ENCODE measurements at places on chromosomes 12 and 14.
A peak's percentile ranks its signal among the peaks of the same experiment; 100 is the strongest.

DNA sequence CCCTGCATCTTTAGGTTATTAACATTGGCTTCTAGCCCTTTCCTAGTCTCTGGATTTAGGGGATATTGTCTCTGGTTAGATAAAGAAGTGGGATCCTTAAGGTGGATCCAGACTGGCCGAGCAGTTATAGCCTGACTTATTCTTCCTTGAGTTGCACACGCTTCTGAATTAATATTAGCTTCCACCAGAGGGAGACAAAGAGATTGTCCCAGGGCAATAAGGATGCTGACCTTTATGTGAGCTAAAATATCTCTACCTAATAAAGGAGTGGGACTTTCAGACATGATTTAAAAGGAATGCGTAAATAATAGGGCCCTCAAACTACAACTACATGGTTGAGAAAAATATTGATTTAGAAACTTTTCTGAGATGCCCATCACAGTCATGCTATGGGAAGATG lies 139.7 kb downstream of the SLCO1B3 start:
- no peak for DNase-seq

- DNase-seq, result no peak
These were observed at the start of gene MAP3K12 for GRCh38 chr12:53499266-53500141. Gene MAP3K12 (minus strand): TSS chr12:53499458. CDS start chr12:53487391, 12,067 bp downstream.

GRCh38 chr12:7142056-7142644 lies 12.0 kb downstream of the CLSTN3 start:
- DNase-seq, result no peak

DNA sequence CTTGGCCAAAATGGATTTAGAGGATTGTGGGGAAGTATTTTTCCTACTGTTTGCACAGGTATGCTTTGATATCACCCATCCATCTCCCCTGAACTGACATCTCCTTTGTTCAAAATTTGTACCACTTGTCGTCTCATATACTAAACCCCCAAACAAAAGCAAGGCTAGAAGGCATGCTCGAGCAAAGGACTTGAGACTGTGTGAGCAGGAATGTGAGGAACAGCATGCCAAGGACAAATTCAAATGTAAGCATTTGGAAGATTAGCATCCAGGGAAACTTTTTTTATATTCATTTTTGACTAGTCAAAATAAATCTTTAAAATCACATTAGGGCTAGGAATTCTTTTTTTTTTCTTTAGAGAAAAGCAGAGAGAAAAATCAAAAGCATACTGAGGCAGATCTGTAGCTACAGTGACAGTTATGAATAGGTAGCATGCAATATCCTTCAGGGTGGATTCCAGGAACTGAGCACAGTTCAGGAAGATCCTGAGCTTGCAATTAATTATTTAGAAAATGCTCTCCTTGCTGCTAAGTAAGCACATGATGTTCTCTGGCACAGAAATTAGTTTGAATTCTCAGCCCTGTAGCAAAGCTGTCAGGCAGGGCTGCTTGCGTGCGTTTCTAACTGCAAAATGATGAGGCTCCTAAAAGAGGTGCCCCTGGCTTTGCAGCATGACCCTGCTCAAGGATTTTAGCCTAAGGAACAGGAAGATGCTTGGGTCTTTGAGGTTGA lies 327.7 kb downstream of the LRIG3 start:
- DNase-seq, result no peak

- DNase-seq, result no peak
These were observed 53.3 kb downstream of the STAB2 start for GRCh38 chr12:103640410-103640809.

GRCh38 chr14:80212023-80212397 lies 706 bp upstream of the DIO2 start:
- DNase-seq, result no peak

DNA sequence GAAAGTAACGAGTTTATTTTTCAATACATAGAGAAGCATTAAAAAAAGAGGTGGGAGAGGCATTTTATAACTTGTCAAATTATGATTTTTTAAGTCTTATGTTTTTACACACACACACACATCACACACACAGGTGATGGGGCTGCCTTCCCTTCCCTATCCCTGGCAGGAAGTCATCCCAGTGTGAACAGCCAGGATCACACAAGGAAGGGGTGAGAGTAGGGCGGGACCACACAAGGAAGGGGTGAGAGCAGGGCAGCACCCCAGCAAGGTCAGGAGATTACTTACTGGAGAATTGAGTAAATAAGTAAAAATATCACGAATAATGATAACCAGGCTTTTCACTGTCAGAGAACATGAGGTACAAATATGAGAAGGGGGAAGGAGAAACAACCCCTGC lies 372.6 kb downstream of the SEC23A start:
- DNase-seq, result no peak

DNA sequence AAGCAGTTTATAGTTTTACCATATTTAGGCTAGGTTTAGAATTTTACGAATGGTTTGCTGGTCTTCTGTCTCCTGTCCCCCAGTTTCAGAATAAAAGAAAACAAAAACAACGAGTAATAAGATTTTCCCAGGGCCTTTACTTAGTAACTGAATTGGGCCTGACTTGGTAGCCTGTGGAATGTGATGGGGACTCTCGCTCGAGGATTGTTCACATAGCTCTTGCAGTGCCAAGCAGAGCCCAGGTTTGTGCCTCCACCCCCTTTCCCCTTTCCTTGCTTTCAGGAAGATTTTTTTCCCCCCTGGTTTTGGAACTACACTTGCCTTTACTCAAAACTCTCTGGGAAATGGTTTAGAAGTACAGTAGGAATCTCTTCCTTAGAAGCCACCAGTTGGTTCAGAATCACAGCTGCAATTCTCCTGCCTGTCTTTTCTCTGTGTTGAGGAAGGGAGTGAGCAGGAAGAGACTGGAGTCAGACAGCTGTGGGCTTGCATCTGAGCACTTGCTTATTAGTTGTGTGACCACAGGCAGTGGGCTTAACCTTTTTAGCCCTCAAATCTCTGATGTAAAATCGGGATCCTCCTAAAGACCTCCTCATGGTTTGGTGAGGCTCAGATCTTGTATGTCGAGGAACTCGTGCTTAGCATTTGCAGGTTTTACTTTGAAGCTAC lies 501.2 kb downstream of the PCNX1 start:
- no peak for DNase-seq

GRCh38 chr12:31682136-31682962 lies 22.9 kb downstream of the ETFBKMT start:
- peak; percentile 30 for DNase-seq

DNA sequence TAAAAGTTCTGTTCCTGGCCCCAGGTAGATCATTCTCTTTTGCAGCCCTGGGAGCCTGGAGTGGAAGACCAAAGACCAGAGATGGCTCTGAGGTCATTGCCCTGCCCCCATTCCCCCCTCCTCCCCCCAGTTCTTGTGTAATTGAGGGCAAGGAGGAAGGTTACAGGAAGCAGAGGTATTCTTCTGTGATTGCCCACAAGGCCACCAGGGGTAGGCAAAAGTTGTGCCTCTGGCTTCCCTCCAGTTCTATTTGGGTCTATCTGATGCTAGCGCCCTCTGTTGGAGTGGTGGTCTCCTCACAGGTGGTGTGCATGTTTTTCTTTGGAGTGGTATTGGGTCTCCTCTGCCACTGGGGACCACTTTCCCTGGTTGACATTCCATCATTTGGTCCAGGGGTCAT lies 41.2 kb upstream of the CRY1 start:
- DNase-seq, result no peak
